Activated naive CD4-positive, alpha-beta T cell treated with anti-CD3 and anti-CD28 coated beads for 36 hours (primary cell): ENCODE measurements at places on chromosomes 6 and 20.

- DNase-seq, result no peak
These were observed 198.4 kb downstream of the HAO1 start for GRCh38 chr20:7741866-7742265.

DNA sequence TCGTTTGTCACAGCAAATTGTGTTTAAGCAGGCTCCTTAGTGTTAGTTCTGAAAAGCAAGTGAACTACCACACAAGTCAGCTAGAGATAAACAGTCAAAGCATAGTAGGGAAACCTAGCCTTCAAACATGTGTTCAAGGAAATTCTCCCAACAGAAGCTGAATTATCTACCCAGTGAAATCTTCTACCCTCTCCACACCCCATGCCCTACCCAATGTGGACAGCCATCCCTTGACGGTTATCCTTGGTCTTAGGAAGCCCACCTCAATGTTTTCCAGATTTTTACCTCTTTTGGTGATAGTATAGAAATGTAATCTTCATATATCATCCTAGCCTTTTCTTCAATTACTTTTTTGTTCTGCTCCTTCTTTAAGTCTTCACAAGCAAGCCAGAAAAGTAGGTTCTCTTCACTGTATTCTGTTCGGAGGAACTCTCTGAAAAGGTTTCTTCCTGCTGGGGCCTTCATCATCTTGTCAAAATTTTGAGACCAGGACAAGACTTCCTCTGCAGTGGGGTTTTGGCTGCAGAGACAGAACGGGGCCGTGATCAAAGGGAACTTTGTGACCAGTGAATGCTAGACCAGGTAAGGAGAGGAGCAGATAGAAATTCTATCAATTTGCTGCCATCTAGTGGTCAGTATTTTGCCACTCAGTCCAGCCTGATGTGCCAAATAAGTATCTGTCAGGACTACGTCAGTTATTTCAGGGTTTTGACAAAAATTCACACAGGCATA lies 21.6 kb upstream of the MTRF1L start:
- peak; percentile 61 for DNase-seq

GRCh38 chr6:136920216-136920615 lies 1.9 kb upstream of the SLC35D3 start:
- DNase-seq, result no peak

DNA sequence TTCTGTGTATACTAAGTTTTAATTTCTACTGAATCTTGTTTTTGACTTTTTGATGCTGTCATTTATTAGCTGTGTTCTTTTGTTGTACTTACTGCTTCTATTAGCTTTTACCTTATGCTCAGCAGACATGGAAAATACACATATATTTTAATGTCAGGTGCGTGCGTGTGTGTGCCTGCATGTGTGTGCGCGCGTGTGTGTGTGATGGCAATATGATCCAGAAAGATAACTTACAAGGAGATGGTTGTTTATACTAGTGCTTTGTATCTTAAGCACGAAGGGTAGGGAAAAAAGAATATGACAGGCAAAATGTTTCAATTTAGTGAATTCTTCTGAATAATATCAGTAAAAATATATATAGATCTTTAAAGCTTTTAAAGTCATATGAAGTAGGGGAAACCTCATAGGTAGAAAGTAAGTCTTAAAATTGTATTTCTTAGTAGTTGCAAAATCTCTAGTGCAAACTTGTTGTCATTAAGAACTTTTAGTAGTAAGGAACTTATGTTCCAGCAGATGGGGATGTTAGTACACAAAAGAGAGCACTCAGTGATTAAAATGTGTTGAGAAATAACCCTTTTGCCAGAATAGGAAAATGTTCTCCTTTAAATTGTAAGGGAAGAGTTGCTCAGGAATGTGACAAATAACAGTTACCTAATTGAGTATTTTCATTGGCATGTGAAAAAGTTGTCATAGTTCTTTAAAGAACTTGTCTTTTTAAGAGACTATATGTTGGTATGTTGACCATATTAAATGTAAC lies 13.2 kb downstream of the QKI start:
- DNase-seq, result no peak

GRCh38 chr20:8073024-8073832 lies 53.7 kb upstream of the TMX4 start:
- peak; percentile 18 for DNase-seq
